ENCODE measurements at places on chromosomes 13 and 19.

DNA sequence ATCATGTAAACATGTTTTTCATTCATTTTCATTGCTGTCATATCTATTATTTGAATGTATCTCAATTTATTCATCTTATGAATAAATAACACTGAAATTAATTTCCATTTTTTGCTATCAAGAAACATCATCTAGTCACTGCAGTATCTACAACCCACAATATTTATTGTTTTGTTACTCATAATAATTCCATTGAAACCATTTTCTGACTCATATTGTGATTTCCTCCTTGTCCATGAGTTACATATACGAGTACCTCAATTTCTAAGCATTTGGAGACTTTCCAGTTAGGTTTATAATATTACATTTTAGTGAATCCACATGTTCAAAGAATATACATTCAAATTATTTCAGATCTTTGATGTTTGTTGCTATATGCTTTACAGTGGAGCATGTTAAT, 1524.0 kb downstream of the SLITRK1 start:
- no peak for DNase-seq

- DNase-seq, result no peak
Observed at GRCh38 chr13:79427883-79428282, 21.8 kb upstream of the RBM26 start.

DNA sequence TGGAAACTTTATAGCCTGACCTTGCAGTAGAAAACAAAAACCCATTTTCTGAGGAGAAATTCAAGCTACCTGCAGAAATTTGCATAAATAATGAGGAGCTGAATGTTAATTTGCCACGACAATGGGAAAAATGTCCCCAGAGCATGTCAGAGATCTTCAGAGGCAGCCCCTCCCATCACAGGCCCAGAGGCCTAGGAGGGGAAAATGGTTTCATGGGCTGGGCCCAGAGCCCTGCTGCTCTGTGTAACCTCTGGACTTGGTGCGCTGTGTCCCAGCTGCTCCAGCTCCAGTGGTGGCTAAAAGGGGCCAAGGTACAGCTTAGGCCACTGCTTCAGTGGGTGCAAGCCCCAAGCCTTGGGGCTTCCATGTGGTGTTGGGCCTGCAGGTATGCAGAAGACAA, 257.9 kb downstream of the NHLRC3 start:
- DNase-seq, result no peak

- DNase-seq, result no peak
Observed at GRCh38 chr13:43558939-43559338, 227.8 kb downstream of the ENOX1 start.

DNA sequence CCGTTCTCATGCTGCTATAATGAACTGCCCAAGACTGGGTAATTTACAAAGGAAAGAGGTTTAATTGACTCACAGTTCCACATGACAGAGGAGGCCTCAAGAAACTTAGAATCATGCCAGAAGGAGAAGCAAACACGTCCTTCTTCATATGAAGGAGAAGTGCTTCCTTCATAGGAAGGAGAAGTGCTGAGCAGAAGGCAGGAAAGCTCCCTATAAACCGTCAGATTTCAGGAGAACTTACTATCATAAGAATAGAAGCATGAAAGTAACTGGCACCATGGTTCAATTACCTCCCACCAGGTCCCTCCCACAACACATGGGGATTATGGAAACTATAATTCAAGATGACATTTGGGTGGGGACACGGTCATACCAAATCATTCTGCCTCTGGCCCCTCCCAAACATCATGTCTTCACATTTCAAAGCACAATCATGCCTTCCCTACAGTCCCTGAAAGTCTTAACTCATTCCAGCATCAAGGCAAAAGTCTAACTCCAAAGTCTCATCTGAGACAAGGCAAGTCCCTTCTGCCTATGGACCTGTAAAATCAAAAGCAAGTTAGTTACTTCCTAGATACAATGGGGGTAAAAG, 10.6 kb downstream of the ACOD1 start:
- no peak for DNase-seq

- no peak for DNase-seq
Observed at GRCh38 chr13:111622051-111622531, 301.6 kb downstream of the TEX29 start.

- DNase-seq, result no peak
Observed at GRCh38 chr13:33629605-33630360, 188.2 kb upstream of the RFC3 start.

- no peak for DNase-seq
Observed at GRCh38 chr19:48881741-48882657, 9.8 kb downstream of the PPP1R15A start.

GRCh38 chr19:13430790-13431582, 75.3 kb downstream of the CACNA1A start:
- peak; percentile 41 for DNase-seq

GRCh38 chr13:110447058-110447511, 114.4 kb downstream of the RAB20 start:
- no peak for DNase-seq

GRCh38 chr19:31253526-31254179, 95.6 kb downstream of the TSHZ3 start:
- no peak for DNase-seq

DNA sequence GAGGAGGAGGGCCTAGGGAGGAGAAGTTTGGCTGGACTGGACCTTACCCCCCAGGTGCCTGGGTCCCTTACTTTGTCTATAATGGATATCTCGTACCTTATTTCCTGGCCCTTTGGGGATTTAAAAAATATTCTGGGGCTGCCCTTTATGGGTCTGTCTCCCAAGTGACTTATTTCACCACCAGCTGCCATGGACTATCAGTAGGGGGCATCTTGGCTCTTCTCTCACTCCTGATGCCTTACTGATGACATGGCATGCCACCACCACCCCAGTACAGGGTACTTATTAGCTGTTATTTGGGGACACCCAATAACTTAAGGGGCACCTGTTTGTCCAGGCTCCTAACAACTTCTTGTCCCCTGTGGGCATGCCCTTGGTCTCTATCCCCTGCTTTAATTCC, 38.0 kb downstream of the NFIX start:
- no peak for DNase-seq

DNA sequence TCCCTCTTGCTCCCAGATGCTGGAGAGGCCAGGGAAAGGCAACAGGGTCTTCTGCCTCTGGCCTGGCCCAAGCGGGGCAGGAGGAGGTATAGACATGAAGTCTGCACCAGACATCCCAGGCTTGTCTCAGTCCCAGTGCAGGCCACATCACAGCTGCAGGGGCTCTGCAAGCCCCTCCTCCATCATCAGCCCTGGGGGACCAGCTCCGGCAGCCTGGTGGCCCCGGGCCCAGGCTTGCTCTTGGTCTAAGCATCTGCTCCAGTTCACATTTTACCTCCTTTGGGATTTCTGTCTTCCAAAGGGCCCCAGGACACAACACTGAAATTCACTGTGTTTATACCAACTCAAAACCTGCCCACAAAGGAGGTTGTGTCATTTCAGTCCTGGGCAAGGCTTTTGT, 359.4 kb downstream of the ZNF536 start:
- DNase-seq, result no peak

- DNase-seq, result no peak
Observed at GRCh38 chr13:20331949-20332348, 99.8 kb upstream of the GJB6 start.

- peak; percentile 25 for DNase-seq
Observed at GRCh38 chr19:4304538-4305256, at the start of gene FSD1. Gene FSD1, plus strand, starts transcription at chr19:4304598. Its CDS starts 149 bp downstream, at chr19:4304747.

Measured in T follicular helper cell (primary cell).